ENCODE measurements at places on chromosomes 4 and X.

DNA sequence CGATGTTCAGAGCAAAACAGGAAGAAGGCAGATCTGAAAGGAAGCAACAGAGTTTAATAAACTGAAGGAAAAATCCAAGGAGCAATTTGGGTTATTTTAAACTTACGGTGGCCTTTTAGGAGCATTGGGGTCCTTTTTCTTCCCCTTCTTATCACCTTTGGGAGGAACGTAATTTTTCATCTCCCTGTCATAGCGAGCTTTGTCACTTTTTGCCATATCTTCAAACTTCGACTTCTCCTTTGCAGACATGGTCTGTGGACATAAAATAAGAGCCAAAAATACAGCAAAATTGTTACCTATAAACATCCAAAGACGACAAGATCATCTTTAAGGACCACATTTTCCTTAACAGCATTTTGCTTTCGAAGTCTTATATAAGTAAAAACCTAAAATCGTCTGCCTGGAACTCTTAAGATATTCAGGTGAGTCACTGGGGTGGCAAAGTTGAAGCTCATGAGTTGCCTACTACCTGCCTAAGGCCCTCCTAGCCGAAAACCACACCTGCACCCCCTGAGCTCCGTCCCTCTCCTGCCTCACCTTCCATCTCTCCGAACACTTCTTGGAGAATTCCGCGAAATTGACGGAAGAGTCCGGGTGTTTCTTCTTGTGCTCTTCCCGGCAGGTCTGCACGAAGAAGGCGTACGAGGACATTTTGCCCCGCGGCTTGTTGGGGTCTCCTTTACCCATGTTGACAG is 1.0 kb downstream of the HMGB2 start:
- no peak for DNase-seq

DNA sequence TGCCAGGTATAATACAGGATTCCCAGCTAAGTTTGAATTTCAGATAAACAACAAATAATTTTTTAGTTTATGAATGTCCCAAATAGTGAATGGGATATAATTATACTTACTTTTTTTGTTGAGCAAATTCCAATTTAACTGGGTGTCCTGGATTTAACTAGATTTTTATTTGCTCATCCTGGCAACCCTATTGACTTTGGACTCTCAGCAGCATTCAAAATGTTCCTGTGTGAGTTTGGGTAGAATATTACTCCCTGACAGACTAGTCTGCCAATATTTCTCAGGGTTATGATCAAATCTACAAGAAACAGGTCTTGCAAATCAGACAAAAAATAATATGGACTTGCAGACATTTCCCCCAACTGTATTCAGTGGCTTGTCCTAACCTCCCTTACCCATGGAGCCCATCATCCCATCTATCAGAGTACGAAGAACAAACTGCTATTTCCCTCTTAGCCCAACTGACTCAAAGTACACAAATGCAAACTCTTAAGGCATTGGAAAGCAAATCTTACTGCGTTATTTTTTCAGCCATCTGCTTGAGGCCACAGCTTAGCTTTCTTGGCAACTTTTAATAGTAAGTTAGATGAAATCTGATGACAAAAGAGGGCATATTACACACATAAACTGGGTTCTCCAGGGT is 20.7 kb downstream of the SETD7 start:
- no peak for DNase-seq

DNA sequence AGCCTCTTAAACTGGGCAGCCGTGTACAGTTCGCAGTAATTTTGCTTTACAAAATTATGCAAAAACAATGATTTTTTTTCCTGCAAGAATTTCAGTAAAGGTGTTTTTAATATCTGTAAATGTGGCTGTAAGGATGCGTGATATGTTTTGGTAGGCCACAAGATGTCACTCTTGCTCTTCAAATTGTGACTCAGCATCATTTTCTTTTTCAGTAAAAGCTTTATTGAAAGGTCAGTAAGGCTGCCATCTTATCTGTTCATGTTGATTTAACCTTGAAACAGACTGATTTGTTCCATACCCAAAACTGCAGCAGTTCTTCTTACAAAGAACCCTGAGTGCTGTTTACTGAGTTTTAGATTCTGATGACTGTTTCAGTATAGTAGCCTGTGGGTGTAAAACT is 39.9 kb downstream of the TXLNG start:
- DNase-seq = peak; percentile 28

- DNase-seq = no peak
These were observed 507.0 kb downstream of the INPP4B start for GRCh38 chr4:142339053-142339452.

GRCh38 chr4:41912546-41912945 is 22.7 kb upstream of the TMEM33 start:
- DNase-seq = no peak

- no peak for DNase-seq
These were observed 165.3 kb upstream of the BCOR start for GRCh38 chrX:40263014-40263560.

- DNase-seq = no peak
These were observed 37.5 kb upstream of the ABCG2 start for GRCh38 chr4:88196013-88196365.

DNA sequence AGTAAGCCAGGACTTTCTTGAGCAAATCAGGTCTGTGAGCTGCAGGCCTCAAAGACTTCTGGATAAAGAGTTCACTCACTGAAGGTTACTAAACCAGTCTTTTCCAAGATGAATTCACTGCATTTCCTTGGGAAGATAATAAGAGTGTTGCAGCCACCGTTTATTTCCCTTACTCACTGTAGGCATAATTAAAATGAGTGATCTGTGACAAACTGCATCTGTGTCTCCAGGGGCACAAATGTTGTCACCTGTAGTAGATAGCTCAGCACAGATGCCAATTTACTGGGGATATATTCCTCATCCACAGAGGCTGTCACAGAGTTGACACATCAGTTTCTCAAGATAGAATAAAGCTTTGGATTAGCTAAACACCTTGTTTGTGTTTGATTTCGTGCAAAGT is 580.2 kb downstream of the SPRY1 start:
- no peak for DNase-seq

DNA sequence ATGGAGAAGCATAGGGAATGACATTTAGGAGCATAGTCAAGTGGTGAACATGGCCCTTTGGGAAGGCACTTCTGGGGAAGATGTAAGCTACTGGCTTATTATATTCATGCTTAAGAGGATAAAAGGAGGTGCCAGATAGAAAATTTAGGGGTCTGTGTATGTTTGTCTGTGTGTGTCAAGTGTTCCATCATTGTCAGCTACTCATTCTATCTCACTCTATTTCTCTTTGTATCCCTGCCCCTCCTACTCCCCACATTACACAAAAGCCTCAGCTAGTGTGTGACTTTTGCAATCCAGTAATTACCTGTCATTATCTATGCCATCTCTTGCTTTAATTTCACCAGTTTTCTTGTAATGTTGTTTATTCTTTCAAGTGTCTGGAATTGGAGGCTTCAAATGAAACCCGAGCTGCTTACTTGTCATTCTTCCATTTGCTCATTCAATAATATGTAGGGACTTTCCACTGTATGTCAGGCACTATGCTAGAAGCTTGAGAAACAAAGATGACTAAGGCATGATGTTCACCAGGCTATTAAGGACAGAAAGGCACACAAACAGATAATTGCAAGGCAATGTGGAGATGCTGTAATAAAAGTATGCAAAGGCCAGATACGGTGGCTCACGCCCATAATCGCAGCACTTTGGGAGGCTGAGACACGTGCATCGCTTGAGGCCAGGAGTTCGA is 229.8 kb upstream of the TEX13C start:
- no peak for DNase-seq

DNA sequence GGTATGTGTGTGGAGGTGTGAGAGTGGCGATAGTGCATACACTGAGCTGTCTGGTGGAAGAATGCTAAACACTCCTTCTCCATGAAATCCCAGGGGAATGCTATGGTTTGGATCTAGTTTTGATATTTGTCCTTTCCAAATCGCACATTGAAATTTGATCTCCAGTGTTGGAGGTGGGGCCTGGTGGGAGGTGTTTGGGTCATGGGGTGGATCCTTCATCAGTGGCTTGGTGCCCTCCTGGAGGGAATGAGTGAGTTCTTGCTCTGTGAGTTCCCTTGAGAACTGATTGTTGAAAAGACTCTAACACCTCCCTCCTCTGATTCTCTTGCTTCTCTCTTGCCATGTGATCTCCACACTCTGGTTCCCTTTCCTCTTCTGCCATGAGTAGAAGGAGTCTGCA is 114.1 kb upstream of the HHIP start:
- DNase-seq = no peak

DNA sequence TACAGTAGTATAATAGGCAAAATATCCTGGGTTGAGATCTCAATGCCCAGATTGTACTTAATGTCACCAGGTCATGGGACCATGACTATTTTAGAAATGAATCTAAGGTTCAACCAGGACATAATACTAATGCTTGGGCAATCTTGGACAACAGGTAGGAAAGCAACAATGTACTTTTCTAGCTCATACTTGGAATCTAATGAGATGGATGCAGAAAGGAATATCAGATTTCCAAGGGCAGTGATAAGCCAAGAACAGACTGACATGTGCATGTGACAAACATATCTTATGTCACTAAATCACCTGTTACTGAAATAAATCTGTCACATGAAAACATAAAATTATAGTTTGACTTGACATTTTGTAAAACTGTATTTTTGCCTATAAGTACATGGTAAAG is 51.1 kb downstream of the RPS6KA3 start:
- no peak for DNase-seq

- no peak for DNase-seq
These were observed 109.8 kb downstream of the NYX start for GRCh38 chrX:41556958-41557357.

DNA sequence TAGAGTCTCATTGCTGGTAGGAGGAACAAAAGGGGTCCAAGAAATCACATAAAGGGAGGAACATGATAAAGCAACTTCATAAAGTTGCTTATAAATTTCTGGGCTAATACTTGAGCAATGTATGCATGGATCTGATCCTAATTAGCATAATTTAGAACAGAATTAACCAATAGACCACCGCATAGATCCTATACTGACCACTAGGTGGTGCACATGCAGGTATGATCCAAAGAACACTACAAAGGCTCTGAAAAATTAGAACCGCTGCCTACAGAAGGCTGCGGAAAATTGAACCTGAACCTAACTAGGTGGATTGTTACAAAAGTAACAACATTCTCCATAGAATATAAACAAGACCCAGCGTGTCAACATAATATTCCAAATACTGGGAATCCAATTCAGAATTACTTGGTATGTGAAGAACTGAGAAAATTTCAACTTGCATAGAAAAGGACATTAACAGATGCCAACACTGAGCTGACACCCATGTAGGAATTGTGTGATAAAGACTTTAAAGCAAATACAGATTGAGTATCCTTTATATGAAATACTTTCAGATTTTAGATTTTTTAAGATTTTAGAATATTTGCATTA is 23.3 kb downstream of the BRCC3 start:
- peak; percentile 38 for DNase-seq

DNA sequence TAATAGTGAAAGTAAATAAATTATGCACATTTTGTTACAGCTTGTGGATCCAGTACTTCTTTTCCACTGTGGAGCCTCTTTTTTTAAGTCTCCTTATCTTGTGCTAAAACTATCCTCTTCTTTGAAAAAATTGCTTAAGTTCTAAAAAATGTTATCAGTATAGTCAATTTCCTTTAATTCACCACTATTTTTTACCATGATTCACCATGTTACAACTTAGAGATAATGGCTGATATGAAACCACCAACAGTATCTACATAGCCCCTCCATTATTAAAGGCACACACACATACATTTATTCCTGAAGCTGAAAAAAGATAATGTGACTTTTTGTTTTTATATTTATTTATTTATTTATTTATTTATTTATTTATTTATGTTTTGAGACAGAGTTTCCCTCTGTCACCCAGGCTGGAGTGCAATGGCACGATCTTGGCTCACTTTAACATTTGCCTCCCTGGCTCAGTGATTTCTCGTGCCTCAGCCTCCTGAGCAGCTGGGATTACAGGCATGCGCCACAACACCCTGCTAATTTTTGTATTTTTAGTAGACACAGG is 243.2 kb downstream of the SPOCK3 start:
- no peak for DNase-seq

- no peak for DNase-seq
These were observed 381 bp downstream of the TXK start for GRCh38 chr4:48133669-48134068.

GRCh38 chrX:154719132-154719675 is 31.7 kb downstream of the GAB3 start:
- DNase-seq = no peak

DNA sequence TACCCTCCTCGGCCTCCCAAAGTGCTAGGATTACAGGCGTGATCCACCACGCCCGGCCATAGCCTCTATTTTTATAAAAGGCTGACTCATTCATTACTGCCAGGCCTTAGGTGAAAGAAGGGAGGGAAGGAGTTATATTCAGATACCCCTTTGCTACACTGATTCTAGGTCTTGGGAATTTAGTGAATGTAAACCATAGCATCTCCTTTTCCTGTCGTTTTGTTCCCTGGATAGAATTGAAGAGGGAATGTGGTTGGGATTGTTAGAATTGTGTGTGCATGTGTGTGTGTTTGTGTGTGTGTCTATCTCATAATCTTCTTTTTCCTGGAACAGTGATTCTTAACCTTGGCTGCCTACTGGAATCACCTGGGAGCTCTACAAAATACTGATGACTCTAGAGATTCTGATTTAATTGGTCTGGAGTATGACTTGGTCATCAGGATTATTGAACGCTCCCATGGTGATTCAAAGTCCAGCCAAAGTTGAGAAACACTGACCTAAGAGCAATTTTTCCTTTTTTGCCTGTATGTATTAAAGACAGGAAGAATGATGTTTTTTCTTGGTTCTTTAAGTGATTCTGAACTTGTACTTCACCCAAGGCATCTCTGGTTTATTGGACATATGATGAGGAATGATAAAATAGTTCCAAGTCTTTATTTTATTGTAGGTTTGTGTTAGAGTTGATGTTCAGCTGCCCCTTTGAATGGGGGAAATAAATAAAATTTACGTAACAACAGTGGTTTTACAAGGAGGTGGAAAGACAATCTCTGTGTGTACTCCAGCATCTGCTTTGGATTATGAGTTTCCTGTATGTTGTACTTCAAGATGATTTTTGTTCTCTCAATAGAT is 37.0 kb downstream of the NAP1L5 start:
- DNase-seq = no peak

DNA sequence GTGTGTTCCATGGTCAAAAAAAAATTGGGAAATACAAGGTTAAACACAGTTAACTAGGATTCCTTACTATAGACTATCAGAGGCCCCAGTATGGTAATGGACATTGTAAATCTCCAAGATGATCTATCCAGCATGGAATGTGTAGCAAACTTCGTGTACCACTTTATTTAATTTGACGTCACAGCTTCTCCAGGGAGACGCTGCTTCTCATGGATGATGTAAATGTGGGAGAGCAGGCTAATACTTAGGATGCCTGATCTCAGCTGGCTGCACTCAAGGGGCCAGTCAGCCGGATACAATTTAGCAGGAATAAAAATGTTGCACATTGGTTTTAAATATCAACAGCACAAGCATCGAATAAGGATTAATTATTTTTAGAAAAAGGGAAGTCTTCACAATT is 111.7 kb upstream of the HPF1 start:
- DNase-seq = no peak

All from D341Med (cell line).